Stimulated activated CD8-positive, alpha-beta memory T cell treated with anti-CD3 and anti-CD28 coated beads, Interleukin-12 subunit alpha, Interleukin-12 subunit beta, amount 100 ng/mL, for 4 hours (primary cell): ENCODE measurements at places on chromosomes 4 and X.

DNA sequence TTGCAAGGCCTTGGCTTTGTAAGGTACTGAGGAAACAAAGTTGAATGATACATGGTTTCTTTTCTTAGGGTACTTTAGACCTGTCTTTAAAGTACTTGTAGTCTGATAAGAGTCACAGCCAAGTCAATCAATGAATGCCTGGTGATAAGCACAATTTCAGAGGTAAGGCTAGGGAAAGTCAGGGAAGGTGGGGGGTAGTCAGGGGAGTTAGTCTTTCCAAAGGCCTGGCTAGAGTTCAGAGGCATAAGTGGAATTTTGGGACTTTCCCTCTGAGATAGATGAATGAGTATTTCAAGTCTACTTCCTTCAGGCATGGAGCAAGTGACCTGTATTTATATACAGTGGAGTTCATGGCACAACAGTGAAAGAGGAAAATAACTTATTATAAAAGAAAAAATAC, 78.3 kb downstream of the SLC4A4 start:
- no peak for DNase-seq

- DNase-seq = no peak
Measured at GRCh38 chrX:39399387-39399786, 598.1 kb downstream of the MID1IP1 start.

DNA sequence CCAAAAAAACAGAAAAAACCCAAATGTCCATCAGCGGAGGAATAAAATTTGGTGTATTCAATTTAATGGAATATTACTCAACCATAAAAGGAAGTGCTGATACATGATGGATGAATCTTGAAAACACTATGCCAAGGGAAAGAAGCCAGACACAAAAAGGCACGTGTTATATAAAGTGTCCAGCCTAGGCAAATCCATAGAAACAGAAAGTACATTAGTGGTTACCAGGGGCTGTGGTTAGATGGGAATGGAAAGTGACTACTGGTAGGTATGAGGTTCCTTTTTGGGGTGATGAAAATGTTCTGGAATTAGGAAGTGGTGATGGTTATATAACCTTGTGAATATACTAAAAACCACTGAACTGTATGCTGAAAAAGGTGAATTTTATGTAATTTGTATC, 3.5 kb upstream of the CDKL2 start:
- DNase-seq = no peak

DNA sequence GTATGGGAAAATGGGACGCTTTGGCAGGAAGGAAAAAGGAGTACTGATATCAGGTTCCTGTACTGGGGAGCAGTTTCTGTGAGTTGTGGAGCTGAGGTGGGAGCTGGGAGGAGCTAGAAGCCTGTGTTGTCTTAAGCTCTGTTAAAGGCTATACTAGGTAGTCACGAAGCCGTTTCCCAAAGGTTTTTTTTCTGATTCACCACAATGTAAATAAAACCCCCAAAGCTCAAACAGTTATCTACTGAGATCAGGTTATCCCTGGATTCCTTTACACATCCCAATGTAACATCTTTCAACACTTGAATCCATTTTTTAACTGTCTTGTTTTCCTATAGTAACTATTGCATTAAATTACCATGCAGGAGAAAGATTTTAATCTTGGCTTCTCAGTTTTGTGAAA, 297.4 kb upstream of the SFRP2 start:
- no peak for DNase-seq

DNA sequence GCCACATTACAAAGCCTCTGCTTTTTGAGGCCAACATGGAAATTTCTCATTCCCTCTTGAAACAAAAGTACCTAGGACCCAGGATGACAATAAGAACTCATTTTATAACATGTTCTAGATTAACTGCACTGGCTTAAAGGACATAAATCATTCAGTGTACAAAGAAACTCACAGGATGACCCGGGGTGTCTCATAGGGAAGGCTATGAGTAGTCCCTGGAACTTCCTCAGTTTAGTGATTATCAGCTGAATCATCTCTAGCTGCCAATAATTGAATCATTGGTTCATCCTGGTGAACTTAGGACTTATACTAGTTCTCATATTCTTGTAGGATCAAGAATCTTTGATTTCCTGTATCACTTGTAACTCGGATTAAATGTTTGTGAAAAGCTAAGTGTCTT, 95.8 kb upstream of the WDR1 start:
- DNase-seq = no peak

- DNase-seq = no peak
Measured at GRCh38 chrX:20974326-20974725, 399.9 kb upstream of the CNKSR2 start.

DNA sequence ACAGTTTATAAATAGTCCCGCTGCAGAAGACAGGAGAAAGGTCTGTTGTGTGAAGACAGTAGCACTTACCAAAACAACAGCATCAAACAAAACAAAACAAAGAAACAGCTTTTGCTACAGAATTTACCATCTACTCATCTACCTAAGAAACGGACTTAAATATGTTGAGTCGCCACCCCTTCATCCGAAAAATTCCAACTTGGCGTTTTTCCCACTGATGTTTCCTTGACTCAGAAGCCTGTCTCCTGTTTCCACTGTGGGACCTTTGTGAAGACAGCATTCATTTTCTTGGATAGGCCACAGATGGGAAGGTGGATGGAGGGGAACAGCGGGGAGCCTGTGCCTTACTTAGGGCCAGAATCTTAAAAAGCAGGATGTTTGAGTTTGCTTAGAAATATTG, 1.3 kb upstream of the ITM2A start:
- DNase-seq = no peak

GRCh38 chrX:132501606-132502005, 12.8 kb upstream of the MBNL3 start:
- no peak for DNase-seq

DNA sequence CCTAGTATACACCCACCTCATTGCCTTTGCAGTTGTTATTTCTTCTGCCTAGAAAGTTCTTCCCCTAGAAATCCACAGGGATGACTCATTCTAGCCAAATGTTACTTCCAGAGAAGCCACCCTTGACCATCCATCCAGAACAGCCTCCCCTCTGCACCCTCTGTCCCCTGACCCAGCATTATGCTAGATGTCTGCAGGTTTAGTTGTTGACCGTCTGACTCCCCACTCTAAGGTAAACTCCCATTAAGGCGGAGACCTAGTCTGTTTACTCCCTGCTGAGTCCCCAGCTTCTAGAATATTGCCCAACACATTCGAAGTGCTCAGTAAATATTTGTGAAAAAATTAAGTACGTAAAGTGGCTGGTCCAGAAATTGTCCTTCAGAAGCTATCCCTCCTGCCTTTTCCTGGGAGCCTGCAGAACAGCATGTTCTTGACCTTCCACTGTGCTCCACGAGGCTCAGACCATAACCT, 11.0 kb downstream of the SRD5A3 start:
- no peak for DNase-seq

DNA sequence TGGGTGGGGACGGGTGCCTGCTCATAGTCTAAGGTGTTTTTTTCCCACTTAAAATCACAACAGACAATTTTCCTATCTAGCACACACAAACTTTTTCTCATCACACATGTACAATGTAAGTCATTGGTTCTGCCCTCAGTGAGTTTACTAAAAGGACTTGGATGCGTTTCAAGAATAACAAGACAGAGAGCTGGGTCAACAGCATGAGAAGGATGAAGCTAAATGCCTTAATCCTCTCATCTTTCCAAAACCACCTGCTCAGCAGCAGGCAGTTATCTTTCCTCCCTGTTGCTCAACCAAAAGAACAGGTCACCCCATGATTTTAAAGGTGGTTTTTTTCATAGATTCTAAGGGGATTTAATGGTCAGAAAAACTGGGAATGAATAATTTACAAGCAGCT, 40.1 kb downstream of the OFD1 start:
- no peak for DNase-seq

- DNase-seq = no peak
Measured at GRCh38 chr4:3269991-3270611, 21.1 kb downstream of the MSANTD1 start.

- DNase-seq = no peak
Measured at GRCh38 chr4:168610911-168611530, 114.2 kb downstream of the PALLD start.

- no peak for DNase-seq
Measured at GRCh38 chr4:156998500-156999174, 27.0 kb upstream of the PDGFC start.

- DNase-seq = no peak
Measured at GRCh38 chr4:6847178-6847577, 62.4 kb upstream of the TBC1D14 start.
